ENCODE measurements at places on chromosomes 13 and 19. TPM values are rescaled to one million over a fixed set of nuclear protein-coding genes. Genes with fewer than 3 reads are reported as not detected.

CD209 gene
- 0.07 TPM for total RNA-seq

GRCh38 chr13:39893808-39894207, 238.3 kb downstream of the COG6 start:
- no peak for DNase-seq

DNA sequence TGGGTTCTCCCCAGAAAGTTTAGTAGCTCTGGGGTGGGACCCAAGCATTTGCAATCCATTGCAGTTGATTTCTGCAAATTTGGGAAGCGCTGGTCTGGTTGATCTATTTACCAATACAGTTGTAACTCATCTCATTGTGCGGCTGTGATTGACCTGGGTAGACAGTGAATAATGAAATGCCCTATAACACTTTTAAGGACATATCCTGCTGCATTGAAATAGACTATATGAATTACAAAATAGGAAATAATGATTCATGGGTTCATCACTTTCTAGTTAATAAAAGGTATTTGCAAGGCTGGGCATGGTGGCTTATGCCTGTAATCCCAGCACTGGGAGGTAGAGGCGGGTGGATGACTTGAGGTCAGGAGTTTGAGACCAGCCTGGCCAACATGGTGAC, 59.0 kb upstream of the FARP1 start:
- no peak for DNase-seq

ZNF414 gene
- 5.2 TPM for total RNA-seq

DNA sequence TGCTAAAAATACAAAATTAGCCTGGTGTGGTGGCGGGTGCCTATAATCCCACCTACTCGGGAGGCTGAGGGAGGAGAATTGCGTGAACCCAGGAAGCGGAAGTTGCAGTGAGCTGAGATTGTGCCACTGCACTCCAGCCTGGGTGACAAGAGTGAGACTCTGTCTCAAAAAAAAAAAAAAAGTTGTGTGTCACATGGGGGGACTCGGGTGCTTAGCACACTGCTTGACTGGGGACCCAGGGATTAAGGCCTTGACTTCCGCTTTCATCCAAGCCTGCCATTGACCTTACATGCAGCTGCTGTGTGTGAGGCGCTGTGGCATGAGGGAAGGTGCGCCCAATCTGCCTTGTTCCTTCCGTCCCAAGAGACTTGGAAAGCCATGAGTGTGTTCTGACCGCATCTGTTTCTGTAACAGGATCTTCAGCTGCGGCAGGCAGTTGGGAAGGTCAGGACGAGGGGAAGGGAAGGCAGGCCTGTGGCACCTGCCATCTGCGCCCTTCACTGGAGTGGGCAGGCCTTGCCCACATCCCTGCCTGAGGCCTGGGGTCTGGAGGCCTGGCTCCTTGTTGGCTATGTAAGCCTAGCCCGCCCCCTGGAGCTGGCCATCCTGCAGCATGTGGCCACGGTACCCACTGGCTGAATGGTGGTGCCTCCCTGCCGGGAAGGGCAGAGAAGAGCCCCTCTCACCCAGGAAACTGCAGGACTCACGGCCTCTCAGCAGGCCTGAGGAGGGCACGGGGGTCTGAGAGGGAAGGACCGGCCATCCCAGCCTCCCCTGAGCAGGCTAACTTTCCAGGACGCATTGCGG, 23.0 kb downstream of the PPP1R37 start:
- DNase-seq, result no peak

- DNase-seq, result no peak
Measured at GRCh38 chr19:6970443-6970842, 50.8 kb downstream of the MBD3L2B start.

TEKTIP1 gene
- total RNA-seq, result not detected

LMTK3 gene
- 2.3 TPM for total RNA-seq

- DNase-seq, result no peak
Measured at GRCh38 chr13:75960538-75960994, 324.4 kb downstream of the LMO7 start.

DNA sequence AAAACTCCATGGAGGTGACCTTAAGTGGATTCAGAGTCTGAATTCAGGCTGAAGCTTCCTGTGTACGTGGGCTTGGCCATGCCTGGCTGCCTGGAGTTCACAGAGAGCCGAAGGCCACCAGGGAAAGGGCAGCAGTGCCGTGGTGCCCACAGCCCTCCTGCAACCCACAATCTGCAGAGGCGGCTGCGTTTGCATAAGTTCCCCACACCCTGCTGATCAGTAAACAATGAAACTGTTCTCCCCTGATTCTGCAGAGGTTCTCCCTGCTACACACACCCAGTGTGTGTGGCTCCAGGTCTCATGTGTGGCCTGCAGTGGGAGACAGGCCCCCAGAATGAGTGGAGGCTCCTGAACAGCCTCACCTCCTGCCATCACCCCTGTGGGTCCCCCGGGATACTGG, 126.9 kb upstream of the SLC7A1 start:
- DNase-seq, result no peak
